ENCODE measurements at places on chromosomes 1 and 21. TPM values are rescaled to one million over a fixed set of nuclear protein-coding genes. Genes with fewer than 3 reads are reported as not detected.

FAM163A gene
- 0.56 TPM for total RNA-seq

DNA sequence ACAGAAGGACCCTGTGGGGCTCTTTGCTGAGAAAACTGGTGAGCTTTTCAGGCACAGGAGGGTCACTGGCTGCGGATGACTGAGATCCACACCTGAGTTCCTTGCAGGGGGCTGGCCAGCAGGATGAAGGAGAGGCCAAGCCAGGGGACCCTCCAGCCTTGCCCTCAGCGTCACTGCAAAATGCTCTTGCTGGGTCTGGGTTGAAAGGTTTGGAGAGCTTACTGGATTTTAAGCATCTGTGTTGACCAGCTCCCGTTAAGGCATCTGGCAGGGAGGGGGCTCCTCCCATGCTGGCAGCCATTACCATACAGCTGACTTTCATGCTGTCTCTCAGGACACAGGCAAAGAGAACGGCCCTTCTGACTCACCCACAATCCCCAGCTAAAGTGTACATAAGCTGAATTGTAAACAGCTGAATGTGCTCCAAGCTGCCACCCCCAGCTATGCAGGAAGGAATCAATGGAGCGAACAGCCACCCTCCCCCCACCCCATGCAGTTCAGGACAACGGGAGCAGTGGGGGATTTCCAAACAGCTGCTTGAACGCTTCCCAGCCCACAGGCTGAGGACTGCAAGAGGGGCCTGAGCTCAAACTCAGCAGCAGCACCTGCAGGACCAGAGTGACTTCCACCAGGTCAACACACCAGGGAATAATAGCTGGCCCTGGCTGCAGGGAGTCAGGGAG lies 21.3 kb upstream of the A3GALT2 start:
- peak; percentile 41 for DNase-seq

- no peak for DNase-seq
Measured at GRCh38 chr1:70458131-70458530, 47.1 kb downstream of the CTH start.

GRCh38 chr1:12438349-12438924 lies 179.6 kb downstream of the DHRS3 start:
- DNase-seq, result no peak

DNA sequence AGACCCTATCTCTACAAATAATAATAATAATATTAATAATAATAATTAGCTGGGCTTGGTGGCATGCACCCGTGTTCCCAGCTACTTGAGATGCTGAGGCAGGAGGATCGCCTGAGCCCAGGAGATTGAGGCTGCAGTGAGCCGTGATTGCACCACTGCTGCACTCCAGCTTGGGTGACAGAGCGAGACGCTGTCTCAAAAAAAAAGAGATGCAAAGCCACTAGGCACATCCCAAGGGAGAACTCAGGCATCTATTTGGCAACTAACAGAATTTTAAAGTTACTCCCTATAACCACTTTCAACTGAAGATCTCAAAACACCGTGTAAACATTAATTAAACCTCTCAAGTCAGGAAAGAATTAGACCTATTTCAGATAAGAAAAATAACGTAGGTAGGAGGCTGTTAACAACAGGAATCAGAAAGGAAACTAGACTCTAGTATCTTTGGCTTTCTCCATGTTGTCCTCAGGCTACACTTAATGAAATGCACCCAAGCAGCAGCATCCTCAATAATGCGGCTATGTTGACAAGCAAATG lies 3.7 kb downstream of the RNF19B start:
- DNase-seq, result no peak

- DNase-seq, result no peak
Measured at GRCh38 chr1:85473390-85473789, 8.4 kb upstream of the DDAH1 start.

DNA sequence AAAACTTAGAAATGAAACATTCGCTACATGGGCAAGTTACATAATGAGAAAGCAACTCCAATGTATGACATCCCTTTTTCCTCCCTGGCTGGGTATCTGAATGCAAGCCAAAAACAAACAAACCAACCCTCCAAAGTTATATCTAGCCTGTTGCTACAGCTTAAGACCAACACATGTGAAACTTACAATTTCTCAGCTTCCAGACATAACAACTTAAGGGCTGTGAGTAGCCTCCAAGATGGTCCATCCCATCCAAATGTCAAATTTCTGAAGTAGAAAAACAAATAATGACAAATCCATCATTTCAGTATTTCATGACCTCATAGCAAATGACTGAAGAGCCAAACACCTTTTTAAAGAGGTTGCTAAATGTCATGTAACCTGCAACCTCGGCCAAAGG lies 19.9 kb downstream of the SETD4 start:
- DNase-seq, result no peak

UBIAD1 gene
- 9.3 TPM for total RNA-seq

DNA sequence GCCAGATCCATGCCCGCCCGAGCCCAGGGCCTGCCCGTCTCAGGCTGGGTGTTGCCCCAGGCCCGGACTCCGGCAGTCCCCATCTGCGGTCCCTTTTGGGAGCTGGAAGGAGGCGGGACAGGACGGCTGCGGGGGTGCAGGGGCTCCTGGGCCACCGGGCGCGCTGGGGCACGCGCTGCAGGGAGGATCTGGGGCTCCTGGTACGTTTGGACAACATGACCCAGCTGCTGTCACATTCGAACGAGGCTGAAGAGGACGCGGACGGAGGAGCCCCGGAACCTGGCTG lies 6.6 kb upstream of the CALML6 start:
- DNase-seq, result no peak

GRCh38 chr1:39642796-39643195 lies 3.4 kb upstream of the HEYL start:
- no peak for DNase-seq

DNA sequence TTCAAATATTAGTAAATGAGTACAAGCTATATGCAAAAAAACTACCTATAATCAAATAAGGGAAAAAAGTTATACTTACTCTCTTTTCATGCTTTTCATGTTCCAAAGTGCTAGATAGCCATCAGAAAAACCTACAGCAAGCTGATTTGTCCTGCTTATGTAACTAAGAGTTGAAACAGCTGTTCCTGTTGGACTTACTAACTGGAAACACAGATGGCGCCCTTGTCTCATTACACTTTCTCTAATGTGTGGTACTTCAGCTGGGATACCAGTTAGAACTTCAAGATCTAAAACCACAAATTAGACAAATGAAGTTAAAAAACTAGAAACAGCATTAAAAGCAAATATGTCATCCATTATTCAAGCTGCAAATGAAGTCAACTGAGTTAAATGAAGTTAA lies 24.3 kb downstream of the AHCTF1 start:
- no peak for DNase-seq

GRCh38 chr1:75908717-75909152 lies 23.5 kb downstream of the ASB17 start:
- no peak for DNase-seq

- DNase-seq, result no peak
Measured at GRCh38 chr1:232432313-232432712, 197.6 kb downstream of the SIPA1L2 start.

DNA sequence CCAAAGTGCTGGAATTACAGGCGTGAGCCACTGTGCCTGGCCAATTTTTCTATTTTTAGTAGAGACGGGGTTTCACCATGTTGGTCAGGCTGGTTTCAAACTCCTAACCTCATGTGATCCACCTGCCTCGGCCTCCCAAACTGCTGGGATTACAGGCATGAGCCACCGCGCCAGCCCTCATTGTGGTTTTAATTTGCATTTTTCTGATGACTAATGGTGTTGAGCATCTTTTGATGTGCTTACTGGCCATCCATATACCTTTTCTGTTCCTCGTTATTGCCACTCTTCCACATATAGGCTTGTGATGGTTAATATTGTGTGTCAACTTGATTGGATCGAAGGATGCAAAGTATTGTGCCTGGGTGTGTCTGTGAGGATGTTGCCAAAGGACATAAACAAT lies 17.4 kb upstream of the ENAH start:
- DNase-seq, result no peak

ODF2L gene
- 39.8 TPM for total RNA-seq

DNA sequence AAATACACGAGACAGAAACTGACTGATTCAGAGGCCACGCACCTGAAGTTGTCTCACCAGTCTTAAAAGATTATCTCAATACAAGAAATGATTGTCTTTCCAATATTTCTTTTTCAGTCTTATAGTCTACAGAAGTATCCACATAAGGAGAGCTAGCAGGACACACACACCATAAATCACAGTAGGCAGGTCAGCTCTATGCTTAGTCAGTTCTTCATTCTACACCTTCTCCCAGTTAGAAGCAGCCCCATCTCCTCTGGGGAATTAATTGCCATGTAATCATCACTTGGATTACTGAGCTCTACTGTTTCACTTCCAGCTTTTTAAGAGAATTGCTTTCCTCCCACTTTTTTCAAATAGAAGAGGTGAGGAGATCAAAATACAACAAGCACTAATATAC lies 59.6 kb downstream of the SMYD3 start:
- no peak for DNase-seq

DNA sequence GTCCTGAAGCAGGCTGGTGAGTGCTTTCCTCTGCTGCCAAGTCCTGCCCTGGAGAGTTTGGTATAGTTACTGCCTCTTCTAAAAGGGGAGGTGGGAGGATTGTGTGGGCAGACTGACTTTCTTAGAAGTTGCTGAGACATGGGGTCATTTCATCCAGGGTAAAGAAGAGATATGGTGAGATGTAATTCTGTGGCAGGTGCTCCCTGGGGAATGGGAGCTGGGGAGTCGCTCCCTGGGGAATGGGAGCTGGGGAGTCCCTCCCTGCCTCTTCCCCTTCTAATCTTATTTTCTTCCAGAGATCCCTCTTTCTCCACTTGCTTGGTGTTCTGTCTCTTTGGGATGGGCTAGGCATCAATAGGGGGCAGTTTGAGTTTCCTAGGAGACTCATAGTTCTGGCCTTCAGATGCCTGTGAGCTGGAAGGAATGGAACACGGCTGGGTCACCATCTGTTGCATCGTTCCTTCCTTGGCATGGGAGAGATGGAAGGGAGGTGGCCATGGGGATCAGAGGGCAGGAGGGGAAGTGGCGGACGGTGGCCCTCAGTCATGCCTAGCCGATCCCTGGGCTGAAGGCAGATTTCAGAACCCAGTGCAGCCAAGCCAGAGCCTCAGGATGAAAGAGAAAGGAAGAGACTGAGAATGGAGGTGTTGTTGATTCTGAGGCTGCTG lies 59.0 kb downstream of the NFASC start:
- DNase-seq, result no peak

CD1C gene
- not detected for total RNA-seq

DNA sequence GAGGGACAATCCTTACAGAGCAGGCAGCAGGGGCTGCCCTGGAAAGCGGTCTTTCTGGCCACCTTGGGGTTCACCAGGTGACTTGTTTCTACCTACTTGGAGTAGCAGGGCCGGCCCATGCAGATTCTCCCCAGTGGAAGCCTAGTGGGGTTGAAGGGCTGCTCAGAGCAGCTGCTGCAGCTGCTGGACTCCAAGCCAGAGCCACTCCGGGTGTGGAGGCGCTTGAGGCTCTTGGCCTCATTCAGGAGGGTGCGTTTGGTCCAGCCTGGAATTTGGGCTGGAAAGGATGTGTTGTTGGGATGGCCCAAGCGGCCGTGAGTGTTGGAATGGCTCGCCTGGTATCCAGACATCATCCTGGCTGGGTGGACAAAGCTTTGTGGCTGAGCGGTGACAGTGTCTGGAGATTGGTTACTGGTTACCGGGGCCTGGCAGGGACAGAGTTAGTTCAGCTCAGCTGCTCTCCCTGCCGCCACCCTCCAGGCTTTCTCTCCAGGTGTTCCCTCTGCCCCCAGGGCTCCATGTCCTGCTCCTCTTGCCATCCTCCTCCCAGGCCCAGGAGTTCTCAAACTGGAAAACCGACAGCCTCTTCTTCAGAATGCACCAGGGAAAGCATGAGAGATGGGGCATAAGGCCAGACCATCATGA lies 14.2 kb upstream of the HSPG2 start:
- DNase-seq, result no peak

DNA sequence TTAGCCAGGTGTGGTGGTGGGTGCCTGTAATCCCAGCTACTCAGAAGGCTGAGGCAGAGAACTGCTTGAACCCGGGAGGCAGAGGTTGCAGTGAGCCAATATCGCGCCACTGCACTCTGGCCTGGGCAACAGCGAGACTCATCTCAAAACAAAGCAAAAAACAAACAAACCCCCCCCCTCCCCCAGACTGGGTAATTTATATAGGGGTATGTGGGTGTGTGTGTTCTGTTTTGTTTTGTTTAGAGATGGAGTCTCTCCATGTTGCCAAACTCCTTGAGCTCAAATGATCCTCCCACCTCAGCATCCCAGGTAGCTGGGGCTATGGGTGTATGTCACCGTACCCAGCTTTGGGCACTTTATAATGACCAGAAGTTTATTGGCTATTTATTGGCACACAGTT lies 73.6 kb downstream of the SLC27A3 start:
- no peak for DNase-seq

DNA sequence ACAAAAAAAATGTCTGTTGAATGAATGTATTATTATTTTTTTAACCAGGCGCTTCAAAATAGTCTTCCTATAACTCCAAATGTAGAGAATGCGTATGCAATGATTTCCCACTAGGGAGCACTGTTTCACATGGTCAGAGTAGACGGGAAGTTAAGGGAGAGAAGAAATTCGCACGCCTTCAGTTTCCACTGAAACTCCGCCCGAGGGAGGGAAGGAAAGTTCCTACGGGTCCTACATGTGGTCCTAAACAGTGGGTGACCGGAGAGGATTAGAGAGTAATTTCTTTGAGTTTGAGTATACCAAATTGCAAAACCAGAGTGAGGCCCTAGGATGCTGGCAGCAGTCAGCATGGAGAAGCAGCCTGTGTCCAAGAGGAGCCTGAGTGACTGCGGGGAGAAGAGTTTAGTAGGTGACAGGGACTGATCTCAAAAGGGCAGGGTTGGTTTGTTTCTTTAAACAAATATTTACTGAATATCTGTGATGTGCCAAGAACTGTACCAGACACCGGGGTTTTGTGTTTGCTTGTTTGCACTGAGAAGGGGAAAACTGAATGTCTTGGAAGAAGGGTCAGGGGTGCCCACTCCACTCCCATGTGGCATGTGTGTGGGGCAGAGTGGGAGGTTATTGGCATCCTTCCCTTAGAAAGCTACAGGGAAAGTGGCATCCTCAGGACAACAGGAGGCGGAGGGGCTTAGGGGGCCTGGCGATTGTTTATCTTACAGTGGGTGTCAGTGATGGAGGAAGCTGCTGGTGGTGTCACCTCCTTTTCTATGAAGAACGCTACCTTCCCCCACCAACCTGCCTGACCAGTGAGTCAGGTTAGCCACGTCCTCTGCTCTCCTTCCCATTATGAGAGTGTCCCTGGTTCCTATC lies 22.8 kb downstream of the RNU5D-1 start:
- no peak for DNase-seq

DNA sequence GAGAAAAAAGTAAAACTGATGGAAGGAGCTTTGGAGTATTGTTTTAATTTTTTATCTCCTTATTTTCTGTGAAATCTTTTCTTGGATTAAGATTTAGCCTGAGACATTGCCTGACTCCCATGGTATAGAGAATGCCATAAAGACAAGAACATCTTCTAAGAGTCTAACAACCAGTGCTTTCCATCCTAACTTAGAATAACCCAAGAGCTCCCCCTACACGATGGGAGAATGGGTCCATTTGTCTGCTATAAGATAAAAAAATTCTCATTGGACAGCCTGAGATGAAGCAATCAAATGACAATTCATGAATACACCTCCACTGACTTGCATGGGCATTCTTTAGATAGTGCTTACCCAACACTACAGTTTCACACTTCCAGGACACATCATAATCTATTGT lies 478.1 kb downstream of the TTLL7 start:
- no peak for DNase-seq

PIAS3 gene
- total RNA-seq, result 9.7 TPM

Data from omental fat pad (tissue), 4 donors.